Stimulated activated CD4-positive, alpha-beta T cell treated with anti-CD3 and anti-CD28 coated beads, Interleukin-12 subunit alpha, Interleukin-12 subunit beta, amount 100 ng/mL, for 24 hours (primary cell): ENCODE measurements at places on chromosomes 16 and 17.

GRCh38 chr16:58154345-58154744, 25.2 kb upstream of the CFAP20 start:
- no peak for DNase-seq

DNA sequence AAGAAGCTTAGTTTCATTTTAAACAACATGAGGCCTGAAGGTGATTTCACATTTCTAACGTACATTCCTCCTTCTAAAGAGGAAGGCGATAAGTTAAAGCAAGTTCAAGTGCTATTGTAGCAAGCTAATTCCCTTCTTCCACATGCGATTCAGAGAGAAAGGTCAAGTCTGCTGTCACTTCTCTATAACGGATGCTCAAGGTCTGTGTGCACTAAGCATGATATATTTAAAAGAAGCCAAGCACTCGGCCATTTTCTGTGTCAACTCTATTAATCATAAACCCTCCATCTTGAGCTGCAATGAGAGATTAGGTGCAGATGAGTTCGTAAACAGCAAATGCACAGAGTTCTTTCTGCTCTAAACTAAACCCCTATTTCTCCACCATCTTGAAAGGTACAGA, 568.8 kb upstream of the ZFHX3 start:
- DNase-seq: no peak

GRCh38 chr16:57628783-57629293, 408 bp downstream of the ADGRG1 start:
- DNase-seq: no peak

DNA sequence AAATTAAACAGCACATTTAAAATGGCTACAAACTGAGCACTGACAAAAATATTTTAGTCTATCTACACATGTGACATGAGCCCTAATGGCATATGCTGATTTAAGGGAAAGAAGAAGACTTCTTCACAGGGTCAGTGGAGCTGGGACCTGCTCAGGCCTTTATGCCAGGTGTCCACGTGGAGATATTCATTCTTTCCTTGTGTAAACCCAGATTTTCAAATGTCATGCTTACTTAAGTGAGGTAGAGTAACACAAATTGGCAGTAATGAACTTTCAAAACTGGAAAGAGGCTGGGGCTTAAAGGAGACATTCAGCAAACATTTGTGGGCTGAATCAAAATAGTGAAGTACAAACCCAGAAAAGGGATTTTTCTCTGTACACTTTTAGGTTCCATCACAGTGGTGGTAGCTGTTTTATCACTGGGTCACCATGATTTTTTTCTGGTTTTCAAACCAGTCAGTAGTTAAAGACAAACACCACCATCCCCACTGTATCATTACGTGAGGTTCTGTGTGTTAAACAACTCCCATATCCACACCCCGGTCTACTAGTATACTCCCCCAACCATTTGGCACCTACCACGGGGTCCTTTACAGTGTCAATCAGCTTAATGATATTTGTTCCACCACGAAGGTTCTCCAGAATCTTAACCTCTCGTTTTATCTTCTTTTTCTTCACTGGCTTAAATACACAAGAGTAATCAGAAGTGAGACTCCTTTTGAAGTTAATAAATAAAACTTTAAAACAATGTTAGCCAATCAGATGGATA, 11.5 kb downstream of the CSNK2A2 start:
- no peak for DNase-seq

DNA sequence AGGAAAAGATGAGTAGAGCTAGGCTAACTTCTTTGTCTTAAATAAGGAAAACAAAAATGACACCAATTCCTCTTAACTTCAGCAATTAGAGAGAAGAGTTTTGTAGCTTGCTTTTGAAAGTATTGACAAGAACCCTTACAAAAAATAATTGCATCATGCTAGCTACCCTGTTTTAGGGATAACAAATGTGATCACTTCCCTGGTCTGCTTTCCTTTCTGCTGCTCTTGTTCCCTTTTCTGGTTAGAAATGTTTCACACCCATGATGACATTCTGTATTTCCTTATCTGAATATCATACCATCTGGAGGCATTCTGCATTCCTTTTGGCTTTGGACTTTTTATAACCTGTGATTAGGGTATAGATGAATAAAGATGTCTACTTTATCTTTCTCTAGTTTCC, 9.9 kb upstream of the SMIM36 start:
- DNase-seq: no peak

GRCh38 chr17:40071313-40072039, 8.7 kb downstream of the THRA start:
- no peak for DNase-seq

DNA sequence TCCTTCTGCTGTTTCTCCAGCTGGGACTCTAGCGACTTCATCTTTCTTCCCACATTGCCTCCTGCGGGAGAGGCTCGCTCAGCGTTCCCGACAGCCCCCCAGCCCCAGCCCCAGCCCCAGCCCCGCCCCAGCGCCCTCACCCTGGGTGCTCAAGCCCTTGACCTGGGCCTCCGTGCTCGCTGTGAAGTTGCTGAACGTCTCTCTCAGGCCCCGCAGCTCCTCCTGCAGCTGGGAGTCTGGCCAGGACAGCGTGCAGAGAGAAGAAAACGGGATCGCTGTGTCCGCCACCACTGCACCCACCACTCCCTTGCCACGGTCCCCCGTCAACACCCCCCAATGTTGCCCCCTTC, 2.4 kb downstream of the ASGR1 start:
- no peak for DNase-seq

DNA sequence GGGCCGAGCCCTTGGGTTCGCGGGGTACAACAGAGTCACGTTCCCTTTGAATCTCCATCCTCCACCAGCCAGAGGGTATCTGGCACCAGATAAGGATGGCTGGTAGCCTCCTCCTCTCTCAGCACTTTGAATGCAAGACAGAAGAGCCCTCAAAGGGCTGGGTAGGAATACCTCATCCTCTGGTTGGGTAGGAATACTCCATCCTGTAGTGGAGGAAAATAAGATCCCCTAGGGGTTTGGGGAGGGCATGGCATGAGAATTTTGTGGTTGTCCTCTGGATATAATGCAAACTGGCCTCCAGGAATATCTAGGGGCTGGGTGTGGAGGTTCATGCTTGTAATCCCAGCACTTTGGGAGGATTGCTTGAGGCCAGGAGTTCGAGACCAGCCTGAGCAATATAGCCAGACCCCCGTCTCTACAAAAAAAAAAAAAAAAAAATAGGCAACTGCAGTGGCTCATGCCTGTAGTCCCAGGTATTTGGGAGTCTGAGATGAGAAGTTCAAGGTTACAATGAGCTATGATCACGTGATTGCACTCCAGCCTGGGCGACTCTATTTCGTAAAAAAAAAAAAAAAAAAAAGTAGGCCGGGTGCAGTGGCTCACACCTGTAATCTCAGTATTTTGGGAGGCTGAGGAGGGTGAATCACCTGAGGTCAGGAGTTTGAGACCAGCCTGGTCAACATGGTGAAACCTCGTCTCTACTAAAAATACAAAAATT, 2.7 kb downstream of the IGFBP4 start:
- DNase-seq: no peak

GRCh38 chr16:55214974-55215494, 109.0 kb upstream of the IRX6 start:
- DNase-seq: no peak

- DNase-seq: no peak
Measured at GRCh38 chr16:30619638-30620037, 9.4 kb upstream of the ZNF689 start.

DNA sequence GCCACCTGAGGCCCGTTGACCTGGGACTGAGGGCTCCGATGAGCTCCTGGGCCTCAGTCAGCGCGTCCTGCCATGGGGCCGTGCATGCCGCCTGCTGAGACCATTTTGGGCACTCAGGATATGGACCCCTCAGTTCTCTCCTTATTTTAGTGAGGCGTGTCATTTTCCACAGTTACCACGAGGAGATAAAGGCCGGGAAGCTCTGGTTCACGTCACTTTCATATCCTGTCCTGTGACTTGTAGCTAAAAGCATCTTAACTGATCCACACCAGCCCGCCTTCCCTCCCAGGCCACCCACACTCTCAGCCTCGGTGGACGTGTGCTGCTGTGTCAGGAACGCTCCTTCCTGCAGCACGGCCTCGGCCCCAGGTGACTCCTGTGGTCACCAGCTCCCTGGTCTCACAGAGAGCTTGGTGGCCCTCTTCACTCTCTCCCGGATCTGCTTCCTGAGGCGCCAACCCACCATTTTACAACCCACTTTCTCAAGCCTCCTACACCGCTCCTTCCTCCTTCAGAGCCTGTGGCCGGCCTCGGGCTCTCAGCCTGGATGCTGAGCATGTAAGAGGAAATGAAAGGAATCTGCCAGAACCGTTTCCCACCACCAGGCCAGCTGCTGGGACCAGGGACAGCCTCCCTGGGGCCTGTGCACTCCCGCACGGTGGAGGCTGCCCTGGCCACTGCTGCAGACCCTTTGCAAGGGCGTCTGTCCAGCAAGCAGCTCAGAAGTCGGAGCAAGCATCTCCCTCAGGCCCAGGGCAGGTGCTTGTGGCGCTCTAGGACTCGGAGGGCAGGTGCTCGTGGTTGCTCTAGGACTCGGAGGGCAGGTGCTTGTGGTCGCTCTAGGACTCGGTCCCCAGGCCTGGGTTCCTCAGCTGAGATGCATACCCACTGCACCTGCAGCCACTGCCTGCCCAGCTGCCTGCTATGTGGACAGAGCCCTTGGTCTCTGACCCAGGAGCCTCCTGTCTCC, 23.9 kb upstream of the FASN start:
- no peak for DNase-seq

GRCh38 chr17:76594690-76595089, 9.0 kb upstream of the ST6GALNAC2 start:
- no peak for DNase-seq

GRCh38 chr17:36088670-36089338, 1.1 kb downstream of the CCL3 start:
- DNase-seq: no peak

DNA sequence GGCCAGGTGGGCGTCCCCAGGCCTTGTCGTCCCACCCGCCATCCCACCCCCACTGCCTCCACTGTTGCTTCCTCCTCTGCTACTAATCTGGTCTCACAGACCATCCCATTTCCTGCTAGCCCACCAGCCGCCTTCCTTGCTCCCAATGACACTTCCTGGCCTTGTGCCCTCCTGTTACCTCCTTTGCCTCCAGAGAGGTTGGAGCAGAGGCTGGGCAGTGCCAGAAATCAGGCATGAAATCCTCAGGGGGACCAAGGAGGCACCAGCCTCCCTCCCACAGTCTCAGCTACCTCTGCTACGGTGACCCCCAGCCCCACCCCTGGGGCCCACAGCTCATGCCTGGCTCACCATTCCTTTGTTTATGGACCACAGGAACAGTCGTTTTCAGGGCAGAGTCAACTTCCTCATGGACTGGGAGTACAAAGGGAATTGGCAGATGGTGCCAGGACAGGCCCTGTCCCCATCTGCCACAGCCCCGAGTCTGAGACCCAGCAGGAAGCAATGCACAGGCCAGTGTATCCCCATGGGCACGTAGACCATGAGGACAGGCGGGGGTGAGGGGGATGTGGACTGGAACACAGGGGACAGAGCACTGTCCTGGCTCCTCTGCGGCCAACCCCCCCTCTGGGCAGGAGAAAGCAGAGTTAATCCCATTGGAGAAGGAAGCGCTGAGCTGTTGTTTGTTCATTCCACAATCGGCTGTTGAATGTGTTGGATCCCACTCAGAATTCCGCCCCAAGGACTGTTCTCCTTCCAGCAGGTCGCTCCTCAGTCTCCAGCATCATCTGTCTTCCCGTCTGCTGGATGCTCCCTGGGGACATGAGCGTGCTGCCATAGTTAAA, 2.2 kb upstream of the CDH5 start:
- no peak for DNase-seq

GRCh38 chr16:2388139-2388874, 40.9 kb upstream of the CCNF start:
- DNase-seq: no peak

GRCh38 chr16:56974549-56975300, 13.0 kb downstream of the CETP start:
- no peak for DNase-seq

DNA sequence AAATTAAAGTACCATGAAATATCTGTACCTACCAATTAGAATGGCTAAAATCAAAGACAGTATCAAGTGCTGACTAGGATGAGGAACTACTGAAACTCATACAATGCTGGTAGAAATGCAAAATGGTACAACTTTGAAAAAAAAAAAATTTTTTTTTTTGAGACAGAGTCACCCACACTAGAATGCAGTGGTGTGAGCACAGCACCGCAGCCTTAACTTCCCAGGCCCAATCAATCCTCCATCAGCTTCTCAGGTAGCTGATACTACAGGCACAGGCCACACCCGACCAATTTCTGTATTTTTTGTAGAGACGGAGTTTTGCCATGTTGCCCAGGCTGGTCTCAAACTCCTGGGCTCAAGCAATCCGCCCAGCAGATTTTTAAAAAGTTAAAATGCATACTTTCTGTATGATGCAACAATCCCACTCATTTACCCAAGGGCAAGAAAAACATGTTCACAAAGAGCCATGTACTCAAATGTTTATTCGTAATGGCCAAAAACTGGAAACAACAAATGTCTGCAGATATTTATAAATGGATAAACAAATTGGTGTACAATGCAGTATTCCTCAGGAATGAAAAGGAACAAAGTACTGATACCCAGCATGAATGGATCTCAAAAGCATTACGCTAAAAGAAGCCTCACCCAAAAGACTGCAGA, 8.7 kb downstream of the SMURF2 start:
- no peak for DNase-seq

DNA sequence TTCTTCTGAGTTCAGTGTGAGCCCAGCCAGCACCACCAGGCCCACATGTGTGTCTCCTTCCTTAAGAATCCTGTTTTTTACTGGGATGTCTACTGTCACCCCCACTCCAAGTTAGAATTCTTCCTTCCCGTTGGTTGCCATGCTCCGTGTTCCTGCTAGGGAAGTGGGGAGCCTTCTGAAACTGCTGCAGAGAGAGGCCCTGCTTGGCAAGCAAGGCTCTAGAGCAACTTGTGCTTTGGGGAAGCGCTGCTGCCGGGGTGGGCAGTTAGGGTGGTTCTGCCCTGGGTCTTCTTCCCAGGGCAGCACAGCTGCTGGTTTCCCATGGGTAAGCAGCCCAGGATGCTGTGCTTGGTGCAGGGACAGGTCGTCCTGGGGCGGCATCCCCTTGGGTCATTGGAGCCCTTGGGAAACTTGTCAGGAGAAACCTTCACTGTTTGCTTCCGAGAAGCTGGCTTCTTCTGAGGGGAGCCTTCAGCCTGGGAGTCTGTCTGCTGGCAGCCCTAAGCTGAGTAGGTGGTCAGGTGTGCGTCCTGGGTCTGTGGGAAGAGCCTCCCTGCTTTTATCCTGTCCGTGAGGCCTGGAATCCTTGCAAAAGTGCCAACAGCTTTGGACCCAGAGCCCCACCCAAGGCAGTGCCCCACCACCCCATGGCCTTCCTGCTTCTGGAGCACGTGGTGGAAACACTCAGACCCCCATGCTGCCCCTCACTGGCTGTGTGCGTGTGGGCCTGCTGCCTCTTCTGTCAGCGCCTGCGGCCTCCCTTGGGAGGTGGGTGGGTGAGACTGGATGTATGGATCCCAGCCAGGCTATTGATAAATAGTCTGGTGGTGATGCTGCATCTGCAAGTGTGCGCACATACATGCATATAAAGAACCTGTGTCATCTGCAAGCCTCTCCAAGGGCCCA, 71.8 kb downstream of the PLD6 start:
- no peak for DNase-seq

DNA sequence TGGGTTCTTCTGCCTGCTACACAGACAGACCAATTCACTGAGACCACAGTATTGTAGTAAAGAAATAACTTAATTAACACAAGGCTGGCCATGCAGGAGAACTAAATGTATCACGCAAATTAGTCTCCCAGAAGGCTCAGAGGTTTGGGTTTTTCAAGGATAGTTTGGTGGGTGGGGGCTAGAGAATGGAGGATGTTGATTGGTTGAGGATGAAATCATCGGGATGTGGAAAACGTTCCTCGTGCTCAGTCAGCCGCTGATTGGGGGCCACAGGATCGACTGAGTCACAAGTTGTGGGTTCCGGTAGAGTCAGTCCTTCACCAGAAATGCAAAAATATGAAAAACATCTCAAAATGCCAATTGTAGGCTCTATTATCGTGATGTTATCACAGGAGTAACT, 18.7 kb downstream of the RHOT1 start:
- no peak for DNase-seq
